ENCODE measurements at places on chromosomes 6 and 20.

- no peak for DNase-seq
These were observed 30.5 kb upstream of the SASH1 start for GRCh38 chr6:148311966-148312669.

- no peak for DNase-seq
These were observed 138.2 kb downstream of the PHACTR3 start for GRCh38 chr20:59742351-59743095.

- DNase-seq, result no peak
These were observed 9.1 kb upstream of the BPIFA2 start for GRCh38 chr20:33158637-33159385.

DNA sequence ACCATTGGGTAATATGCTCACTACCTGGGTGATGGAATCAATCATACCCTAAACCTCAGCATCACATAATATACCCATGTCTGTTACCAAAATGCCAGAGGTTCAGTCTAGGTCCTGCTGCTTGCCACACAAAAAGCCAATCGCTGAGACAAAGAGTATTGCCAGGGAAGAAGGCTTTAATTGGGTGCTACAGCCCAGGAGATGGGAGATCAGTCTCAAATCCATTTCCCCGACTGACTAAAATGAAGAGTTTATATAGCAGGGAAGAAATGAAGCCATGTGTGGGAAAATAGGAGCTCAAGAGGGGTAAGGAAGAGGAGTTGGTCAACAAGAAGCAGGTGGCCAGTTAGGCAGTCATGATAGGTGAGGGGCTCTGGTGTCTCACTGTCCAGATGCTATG, 149.6 kb downstream of the QRSL1 start:
- no peak for DNase-seq

GRCh38 chr20:29689411-29690225, 1567.8 kb upstream of the DEFB115 start:
- DNase-seq, result no peak

- DNase-seq, result no peak
These were observed 48.9 kb downstream of the ESF1 start for GRCh38 chr20:13735826-13736225.

- DNase-seq, result no peak
These were observed 520.9 kb upstream of the CITED2 start for GRCh38 chr6:139895205-139895793.

DNA sequence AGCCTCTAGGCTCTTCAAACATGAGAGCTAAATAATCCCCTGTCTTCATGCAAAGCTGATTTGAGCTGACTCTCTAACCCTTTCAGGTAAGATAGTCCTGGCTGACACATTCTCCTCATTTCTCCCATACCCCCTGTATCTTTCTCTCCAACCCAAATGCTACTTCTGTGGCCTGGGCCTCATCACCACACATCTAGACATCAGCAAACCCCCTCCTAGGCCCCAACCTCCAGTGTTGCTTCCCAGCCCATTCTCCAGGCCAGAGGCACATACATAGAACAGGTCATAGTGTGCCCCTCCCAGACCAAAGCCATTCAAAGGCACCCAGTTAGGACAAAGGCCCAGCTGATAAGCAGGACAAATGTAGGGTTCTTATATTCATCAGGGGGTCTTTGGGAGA, 84.9 kb downstream of the ANKRD60 start:
- DNase-seq, result no peak

DNA sequence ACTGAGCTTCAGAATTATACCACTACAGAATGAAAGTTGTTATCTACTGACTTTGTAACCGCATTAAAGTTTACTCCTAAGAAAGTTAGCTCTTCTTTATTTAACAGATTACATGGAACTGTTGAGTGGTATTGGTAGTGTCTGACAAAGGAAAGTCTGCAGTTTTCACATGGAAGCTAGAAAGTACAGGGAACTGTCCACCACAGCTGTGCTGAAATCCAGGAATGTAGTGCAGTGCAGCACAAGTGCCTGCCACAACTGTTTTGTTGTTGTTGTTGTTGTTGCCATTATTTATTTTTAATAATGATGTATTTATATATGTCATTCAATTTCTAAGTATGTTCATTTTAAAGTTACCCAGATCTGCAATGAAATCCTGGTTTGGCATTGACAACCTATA, 464.9 kb downstream of the TBC1D32 start:
- no peak for DNase-seq

GRCh38 chr6:91874971-91875370, 1288.1 kb upstream of the MAP3K7 start:
- DNase-seq, result no peak

- DNase-seq, result no peak
These were observed 83.2 kb upstream of the TBX18 start for GRCh38 chr6:84847390-84848160.

- no peak for DNase-seq
These were observed 8.8 kb downstream of the TRIM27 start for GRCh38 chr6:28914941-28915340.

- no peak for DNase-seq
These were observed 12.2 kb downstream of the IGF2R start for GRCh38 chr6:159981071-159981402.

- no peak for DNase-seq
These were observed 248.7 kb downstream of the RFPL4B start for GRCh38 chr6:112595841-112596240.

DNA sequence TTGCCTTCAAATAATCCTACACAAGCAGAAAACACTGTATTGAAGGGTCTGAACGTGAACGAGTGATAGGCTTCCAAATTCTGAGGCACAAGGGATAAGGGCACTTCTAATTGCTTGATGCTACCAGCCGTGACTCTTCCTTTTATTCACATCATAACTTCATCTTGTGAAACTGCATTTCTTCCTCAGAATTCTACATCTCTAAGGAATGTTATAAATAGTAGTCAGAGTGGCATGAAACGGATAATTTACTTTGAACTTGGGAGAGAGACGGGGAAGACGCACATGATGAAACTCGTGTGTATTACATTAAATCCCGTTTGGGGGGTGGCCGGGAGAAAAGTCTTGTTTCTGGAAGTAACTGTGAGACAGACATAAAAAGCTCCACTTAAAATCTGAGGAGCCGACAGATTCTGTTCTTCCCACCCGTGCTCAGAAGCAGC, 754 bp downstream of the HDDC2 start:
- DNase-seq, result peak; percentile 19

- no peak for DNase-seq
These were observed 429.7 kb downstream of the KIF16B start for GRCh38 chr20:16143596-16143995.

DNA sequence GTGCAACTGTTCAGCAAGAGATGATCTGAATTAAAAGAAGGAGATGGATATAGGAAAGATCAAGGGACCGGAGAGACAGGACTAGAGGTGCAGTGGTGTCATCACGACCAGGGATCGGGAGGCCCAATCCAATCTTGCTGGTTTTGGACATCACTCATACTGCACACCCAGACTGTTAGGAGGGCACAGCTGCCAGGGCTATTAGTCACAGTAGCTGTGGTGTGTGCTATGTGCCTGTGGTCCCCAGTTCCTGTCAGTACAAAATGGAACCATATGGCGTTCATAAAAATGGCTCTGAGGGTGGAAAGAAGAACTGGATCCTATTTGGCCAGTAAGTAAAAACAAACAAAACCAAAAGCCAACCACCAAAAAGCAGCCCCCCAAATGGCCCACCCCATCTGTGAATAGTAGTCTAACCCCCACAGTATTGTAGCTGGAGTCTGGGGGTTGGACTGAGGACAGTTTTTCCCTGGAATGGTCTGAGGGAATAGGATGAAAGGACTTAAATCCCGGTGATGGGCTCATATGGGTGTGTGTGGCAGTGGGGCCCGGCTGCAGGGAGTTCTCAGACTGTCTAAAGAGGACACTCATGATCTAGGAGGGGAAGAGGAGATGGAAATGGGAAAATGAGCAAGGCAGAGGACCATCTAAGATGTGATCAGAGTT, 9.3 kb upstream of the NNAT start:
- DNase-seq, result no peak

DNA sequence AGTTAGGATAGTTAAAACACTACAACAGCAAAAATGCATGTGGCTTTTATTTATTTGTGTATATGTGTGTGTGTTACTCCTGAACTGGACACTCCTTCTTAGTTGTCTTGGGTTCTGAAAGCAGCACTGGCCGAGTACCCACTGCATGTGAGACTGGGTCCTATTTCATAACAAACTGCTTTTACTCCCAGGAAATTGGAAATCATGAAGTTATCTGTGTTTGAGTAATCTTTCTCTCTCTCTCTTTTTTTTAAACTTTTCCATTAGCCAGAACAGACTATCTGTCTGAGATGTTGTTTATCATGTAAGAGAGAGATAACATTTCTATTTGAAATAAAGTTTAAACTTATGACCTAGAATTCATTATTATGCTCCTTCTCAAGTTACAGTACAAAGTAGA, 110.4 kb downstream of the LIN28B start:
- no peak for DNase-seq

- no peak for DNase-seq
These were observed 83.9 kb downstream of the RIPOR3 start for GRCh38 chr20:50607436-50607835.

DNA sequence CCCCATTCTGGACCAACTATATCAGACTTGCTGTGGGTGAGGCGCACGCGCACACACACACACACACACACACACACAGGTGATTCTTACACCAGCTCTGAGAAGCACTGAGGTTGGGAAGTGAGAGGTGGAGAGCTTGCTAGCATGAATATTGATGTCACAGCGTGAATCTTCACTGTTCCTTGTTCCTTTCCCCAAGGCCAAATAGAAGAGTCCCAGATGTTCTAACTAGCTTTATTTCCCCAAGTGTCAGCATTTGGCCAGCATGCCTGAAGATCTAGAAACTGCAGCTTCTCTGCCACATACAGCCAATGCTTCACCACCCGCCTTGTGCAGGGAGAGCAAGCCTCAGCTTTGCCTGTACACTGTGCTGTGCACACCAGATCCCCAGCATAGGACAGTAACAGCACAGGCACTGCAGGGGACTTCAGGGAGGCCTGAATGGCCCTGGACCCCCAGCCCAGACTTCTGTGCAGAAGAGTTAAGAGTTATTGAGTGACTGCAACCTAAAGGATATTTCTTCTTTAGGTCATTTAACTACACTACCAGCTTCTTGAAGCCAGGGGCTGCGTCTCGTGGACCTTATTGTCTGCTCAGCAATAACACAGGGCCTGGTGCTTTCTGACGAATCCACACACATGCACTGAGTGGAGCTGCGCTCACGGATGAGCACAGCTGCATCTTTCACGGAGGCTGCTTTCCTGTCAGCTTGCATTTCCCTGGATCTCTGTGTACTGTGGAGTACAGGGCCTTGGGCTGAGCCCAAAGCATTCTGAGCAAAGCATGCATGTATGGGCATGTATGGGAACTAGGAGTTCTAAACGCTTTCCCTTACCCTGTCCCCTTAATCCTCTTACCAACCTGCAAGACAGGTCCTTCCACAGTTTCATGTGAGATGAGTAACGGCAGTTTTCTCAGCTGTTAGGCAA, 13.9 kb upstream of the CD93 start:
- peak; percentile 49 for DNase-seq

- no peak for DNase-seq
These were observed 954.7 kb upstream of the MAN1A1 start for GRCh38 chr6:120304223-120304622.

GRCh38 chr6:3884007-3884745, 35.0 kb downstream of the FAM50B start:
- no peak for DNase-seq

Data from suppressor macrophage (primary cell).